Vagina (tissue), 2 donors: ENCODE measurements at places on chromosomes 3 and 15. TPM values are rescaled to one million over a fixed set of nuclear protein-coding genes. Genes with fewer than 3 reads are reported as not detected.

DNA sequence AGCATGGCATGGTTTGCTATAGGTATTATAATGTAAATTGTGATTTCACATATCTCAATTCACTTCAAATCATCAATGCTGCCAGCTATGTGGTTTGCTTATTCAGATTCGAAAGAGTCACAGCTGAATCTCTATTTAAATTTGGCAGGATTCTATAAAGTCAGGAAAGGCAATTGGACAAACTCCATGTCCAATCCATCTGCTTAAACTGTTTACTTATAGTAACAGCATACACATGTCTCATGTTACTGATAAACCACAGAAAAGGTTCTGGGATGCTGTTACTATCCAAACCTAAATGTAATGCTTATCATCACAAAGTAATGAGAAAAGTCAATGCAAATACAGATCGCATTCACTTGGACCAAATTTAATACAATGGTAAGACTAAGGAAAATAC lies 229.7 kb downstream of the ISL2 start:
- DNase-seq: no peak

- DNase-seq: no peak
Measured at GRCh38 chr15:48442011-48442410, 110.8 kb downstream of the DUT start.

GRCh38 chr15:70936326-70936725 lies 43.7 kb downstream of the LRRC49 start:
- DNase-seq: no peak

DNA sequence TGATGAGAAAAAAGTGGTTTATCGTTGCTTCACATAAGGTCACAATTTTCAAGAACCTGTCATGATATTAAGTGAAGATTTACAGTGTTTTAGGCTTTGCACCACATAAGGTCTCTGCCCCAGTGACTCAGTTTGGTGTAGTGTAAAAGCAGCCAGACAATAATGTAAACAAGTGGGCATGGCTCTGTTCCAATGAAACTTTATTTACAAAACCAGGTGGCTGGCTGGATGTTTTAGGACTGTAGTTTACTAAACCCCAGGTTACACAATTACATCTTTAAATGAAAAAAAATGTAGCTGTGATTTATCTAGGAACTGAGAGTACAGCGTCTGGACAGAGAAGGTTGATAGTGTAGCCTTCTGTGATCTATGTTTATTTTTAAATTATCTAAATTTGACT lies 9.7 kb upstream of the FBXL22 start:
- no peak for DNase-seq

- DNase-seq: no peak
Measured at GRCh38 chr15:30878515-30878914, 25.2 kb upstream of the FAN1 start.

The AADAC gene
- total RNA-seq: 2.0 TPM

The RPP25 gene
- total RNA-seq: 11.3 TPM

The LRRIQ4 gene
- not detected for total RNA-seq
